ENCODE measurements at places on chromosomes 11 and 22.

- no peak for DNase-seq
Observed at GRCh38 chr11:111403051-111403726, 24.1 kb upstream of the POU2AF1 start.

- DNase-seq = no peak
Observed at GRCh38 chr22:22836635-22837034, 51.0 kb upstream of the IGLL5 start.

DNA sequence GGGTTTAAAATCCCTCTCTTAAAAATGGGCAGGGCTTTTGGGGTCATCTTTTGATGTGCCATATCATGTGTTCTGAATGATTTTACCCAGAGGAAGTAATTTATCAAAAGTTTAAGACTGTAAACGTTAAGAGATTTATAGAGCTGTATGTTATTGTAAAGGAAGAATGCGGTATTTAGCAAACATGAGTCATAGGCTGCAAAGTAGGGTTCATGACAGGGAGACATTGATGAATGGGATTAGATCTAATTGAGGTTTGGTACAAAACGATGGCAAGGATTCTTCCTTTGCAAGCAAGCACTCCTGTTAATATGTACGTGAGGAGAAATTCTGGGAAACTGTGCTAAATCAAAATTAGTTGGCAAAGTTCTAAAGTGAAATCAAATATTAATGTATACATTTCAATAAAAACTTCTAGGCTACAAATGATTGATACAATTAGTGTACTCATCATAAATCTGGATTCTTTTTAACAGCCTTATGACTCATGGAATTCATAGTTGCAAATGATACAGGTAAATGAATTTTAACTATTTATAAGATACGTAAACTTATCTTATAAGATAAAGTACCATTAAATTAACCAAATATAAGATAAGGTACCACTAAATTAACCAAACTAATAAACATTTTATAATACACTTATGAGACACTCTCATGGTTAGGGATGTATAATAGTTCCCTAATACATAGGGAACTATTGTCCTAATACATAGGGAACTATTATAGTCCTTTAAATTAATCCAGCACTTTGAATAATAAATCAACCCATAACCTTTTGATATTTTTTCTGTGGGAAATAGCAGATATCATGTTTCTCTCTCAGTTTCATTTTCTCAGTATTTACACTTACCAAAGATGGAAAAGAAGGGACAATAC is 58.4 kb downstream of the KIF18A start:
- DNase-seq = no peak

DNA sequence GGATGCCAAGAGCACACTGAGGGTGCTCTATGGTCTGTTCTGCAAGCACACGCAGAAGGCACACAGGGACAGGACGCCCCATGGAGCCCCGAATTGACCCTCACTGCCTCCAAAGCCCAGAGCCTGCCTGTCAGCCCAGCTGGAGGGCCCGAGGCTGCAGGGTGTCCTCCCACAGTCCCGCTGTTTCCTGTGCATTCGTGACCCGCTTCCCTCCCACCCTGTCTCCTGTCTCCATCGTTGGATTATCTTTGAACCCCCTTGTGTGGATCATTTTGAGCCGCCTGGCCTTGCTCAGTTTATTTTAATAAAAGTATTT is 25.6 kb downstream of the PARVG start:
- no peak for DNase-seq
